ENCODE measurements at places on chromosomes 5 and 9. TPM values are rescaled to one million over a fixed set of nuclear protein-coding genes. Genes with fewer than 3 reads are reported as not detected.

SREK1IP1 gene
- total RNA-seq: 51.8 TPM

- no peak for DNase-seq
Observed at GRCh38 chr5:136236479-136237083, 43.6 kb upstream of the SMIM32 start.

DNA sequence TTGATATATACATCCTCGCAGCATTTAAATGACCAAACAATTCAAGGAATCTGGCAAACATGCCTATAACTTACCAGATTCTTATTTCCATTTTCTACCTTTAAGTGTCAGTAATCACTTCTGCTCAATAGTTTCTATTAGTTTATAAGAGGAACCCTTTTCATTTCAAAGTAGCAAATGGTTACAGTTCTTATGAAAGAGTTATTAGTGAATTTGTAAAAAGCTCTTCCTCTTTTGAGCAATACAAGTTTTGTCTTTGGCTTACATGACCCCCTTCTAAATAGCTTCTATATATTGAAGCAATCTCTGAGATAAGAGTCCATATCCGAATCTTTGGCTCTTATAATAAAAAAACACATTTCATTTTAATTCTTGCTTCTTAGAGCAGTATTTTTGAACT is 42.0 kb downstream of the ELL2 start:
- no peak for DNase-seq

GABRB2 gene
- 0.77 TPM for total RNA-seq

- DNase-seq: no peak
Observed at GRCh38 chr9:136582977-136583735, 37.3 kb upstream of the NOTCH1 start.

HRH2 gene
- 2.7 TPM for total RNA-seq

DNA sequence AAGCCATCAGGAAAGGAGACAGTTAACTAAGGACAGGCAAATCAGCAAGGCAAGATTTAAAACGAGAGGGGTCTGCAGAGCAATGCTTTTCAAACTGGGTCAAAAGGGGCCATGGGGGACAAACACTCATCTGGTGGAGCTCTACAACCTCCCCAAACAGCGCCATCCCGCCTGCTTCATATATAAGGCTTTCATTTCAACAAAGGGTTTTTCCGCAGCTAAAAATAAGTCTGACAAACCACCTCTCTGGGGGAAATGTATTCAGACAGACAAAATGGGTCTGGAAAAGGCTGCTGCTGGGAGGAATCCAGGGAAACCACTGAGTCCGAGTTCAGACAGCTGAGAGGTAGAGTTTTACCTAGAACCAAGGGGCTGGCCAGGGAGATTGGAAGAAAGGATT is 8.3 kb upstream of the SEPTIN8 start:
- DNase-seq: no peak

DNA sequence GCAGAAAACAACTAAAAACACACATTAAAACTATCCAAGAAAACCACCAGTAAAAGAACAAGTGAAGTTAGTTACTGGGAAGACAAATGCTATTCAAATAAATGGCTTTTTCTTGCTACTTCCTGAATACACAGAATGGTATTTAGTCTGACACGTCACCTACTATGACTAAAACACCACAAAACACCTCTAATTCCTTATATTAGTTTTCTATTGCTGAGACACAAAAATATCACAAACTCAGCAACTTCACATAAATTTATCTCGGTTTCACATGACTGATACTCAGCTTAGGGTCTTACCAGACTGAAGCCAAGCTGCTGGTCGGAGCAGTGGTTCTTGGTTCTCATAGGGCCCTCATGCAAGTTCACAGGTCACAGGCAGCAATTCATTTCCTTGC is 5.4 kb downstream of the DMAC1 start:
- no peak for DNase-seq

GRCh38 chr5:146877178-146877681 is 1.3 kb downstream of the PPP2R2B start:
- DNase-seq: peak; percentile 56

CCL21 gene
- not detected for total RNA-seq

PCSK1 gene
- not detected for total RNA-seq

GRCh38 chr5:16807547-16807864 is 128.6 kb downstream of the MYO10 start:
- DNase-seq: no peak

GRCh38 chr5:74035521-74035937 is 409.5 kb downstream of the ARHGEF28 start:
- peak; percentile 72 for DNase-seq

FGF10 gene
- total RNA-seq: 2.8 TPM

ADAMTS6 gene
- 2.8 TPM for total RNA-seq

TNC gene
- total RNA-seq: 135 TPM

- no peak for DNase-seq
Observed at GRCh38 chr9:13520069-13520468, 240.6 kb upstream of the MPDZ start.

DNA sequence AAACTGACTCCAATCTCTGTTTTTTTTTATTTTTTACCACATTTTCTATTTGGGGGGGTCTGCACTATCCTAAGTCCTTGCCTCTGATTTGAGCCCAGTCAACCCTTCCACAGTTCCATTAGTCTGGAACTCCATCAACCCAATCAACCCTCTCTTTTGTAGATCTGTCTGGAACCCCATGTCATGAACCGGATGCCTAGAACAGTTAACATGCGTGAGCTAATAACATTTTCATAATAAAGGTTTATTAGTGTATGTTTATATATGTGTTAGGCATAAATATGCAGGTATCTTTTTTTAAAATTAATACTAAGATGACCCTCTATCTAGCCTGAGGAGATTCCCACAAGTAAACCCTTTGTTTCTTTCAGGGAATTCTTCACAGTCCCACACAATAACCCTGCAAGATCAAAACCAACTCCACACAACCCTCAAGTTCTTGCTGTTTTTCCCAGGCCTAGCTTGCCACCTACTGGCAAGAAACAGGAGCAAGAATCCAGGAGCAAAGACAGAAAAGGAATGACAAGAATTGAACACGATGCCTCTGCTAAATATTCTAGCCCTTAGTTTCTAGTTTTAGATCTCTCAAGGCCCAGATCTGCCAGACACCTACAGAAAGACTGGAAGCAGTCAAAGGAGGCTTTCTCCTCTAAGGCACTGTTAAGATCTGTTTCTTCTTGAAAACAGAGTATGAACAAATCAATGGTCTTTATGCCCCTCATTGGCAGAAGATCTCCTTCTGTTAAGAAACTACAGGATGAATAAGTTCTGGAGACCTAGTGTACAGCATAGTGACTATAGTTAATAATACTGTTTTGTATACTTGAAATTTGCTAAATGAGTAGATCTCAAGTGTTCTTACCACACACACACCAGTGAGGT is 100.4 kb downstream of the TRIM36 start:
- peak; percentile 79 for DNase-seq

DNA sequence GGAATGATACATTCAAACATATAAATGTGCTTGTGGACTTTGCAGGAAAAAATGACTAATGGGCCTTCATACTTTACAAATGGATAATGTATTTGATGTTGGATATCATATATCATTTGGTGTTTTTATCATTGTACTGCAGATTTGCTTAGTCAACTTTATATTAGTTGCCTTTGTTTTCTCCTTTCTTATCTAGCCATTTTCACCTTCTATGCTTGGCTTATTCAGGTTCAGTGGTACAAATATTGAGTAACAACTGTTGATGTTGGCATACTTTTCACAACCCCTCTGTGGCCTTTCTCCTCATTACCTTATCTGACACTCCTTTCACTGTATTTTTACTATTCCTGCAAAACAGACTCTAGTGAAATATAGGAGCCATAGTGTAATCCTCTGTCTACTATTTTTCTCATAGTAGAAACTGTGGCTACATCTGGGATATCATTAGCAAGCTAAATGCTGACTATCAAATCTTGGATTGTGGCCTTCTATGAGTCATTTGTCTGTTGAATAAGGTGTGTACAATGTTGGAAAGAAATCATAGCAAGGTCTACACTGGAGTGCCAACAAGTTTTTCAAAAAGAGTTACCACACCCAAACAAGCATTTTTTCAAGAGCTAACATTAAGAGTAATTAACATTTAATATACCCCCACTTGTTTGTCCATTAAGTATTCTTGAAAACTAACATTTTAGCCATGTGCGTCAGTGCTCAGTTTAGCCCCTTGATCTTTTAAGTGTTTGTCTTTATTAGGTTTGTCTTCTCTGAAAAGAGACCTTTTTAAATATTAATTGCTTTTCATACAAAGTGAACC is 330.1 kb downstream of the ADGRV1 start:
- no peak for DNase-seq

SPATA31D4 gene
- not detected for total RNA-seq

DNA sequence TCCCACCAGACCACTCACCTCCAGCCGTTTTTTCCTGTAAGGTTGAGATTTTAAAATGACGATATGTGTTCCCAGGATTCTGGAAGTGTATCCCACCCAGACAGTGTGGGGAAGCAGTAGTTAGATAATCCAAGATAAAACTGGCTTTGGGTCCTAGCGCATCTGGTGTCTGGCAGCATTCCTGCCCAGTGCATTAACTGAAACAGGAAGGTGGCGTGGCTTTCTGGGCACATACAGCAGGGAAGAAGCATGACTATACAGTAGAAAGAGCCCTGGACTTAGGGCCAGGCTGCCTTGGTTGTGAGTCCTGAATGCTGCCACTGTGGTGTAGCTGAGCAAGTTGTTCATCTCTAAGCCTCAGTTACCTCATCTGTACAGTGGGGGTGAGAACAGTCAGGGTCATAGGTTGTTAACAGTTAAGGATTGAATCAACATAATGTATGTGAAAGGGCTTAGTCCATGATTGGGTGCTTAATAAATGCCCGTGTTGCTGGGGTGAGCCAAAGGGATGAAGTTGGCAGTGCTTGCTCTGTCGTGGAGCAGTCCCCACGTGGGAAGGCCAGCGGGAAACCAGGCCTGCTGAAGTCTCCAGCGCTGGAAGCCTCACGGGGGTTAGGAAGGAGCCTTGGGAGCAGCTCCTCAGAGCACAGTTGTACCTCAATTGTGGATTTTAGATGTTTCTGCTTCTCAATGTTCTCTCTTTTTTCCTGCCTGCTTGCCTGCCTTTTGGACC is 18.0 kb downstream of the CLTA start:
- DNase-seq: no peak

DNA sequence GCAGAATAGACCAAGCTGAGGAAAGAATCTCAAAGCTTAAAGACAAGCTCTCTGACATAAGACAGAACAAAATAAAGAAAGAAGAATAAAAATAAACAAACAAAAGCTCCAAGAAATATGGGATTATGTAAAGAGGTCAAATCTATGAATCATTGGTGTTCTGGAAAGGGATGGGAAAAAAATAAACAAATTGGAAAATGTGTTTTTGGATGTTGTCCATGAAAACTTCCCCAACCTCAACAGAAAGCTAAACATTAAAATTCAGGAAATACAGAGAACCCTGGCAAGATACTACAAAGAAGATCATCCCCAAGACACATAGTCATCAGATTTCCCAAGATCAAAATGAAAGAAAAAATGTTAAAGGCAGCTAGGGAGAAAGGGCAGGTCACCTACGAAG is 662.0 kb upstream of the CDH18 start:
- no peak for DNase-seq
